ENCODE measurements at places on chromosomes 2 and 18.

DNA sequence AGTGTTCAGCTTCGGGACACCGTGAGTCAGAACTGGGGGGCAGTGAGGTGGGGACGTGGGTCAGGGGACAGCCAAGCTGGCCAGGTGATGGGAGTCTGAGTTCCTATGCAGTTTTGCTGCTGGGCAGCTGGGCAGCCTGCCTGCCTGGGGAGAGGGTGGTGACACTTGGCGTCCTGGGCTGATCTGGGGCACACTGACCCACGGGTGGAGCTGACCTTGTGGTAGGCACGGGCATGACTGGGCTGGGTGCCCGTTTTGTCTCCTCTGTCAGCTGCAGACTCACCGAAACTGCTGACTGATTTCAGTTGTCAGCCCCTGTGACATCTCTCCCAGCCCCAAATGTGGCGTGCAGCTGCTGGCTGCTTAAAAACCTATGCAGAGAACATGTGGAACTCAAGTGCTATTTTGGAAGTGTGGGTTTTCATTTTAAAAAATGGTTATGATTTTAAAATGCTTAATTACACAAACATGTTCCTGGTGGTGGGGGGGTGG lies 32.6 kb upstream of the E2F6 start:
- no peak for DNase-seq

GRCh38 chr2:221095356-221095755 lies 476.7 kb downstream of the EPHA4 start:
- DNase-seq: no peak

GRCh38 chr2:29213888-29214291 lies 98.7 kb downstream of the CLIP4 start:
- DNase-seq: no peak

DNA sequence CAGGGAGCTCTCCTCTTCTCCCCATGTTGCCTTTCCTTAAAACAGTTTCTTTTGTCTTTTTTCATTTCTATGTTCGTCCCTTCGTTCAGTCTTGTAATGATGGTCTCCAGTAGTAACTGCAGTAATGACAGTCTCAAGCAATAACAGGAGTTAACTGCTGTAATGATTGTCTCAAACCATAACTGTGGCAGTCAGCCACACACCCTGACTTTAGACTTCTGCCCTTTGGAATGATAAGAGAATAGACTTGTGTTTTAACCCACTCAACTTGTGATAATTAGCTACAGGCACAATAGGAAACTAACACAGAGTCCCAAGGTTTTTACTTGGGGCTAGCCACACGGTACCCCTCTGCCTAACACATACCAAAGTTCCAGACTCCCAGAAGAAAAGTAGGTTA lies 12.1 kb downstream of the TMEM131 start:
- DNase-seq: no peak

DNA sequence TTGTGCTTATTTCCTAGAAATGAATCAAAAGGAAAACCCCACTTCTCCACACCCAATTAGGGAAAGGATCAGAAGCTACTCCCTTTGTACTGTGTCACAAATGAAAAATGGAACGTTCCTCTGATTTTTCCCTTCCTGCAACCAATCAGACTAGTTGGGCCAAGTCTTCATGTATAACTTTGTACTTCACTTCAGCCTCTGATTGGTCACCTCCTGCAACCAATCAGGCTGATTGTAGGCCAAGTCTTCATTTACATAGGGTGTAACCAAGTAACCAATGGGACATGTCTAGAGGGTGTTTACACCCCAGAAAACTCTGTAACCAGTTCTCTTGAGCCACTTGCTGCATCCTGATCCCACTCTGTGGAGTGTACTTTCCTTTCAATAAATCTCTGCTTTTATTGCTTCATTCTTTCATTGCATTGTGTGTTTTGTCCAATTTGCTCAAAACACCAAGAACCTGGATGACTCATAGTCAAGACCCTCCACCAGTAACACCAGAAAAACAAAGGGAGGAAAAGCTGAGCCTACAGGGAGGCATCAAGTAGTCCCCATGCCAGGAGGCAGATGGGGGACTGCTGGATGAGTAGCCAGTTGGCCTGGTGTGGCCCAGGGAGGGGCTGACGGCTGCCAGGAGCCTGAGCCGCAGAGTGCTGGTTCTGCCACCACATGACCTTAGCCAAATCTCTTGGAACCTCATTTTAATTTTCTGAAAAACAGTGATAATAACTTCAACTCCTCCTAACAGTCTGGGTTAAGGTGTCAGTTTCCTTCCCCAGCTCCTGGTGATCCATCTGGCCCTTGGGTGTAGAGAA lies 46.1 kb downstream of the SOWAHC start:
- no peak for DNase-seq

DNA sequence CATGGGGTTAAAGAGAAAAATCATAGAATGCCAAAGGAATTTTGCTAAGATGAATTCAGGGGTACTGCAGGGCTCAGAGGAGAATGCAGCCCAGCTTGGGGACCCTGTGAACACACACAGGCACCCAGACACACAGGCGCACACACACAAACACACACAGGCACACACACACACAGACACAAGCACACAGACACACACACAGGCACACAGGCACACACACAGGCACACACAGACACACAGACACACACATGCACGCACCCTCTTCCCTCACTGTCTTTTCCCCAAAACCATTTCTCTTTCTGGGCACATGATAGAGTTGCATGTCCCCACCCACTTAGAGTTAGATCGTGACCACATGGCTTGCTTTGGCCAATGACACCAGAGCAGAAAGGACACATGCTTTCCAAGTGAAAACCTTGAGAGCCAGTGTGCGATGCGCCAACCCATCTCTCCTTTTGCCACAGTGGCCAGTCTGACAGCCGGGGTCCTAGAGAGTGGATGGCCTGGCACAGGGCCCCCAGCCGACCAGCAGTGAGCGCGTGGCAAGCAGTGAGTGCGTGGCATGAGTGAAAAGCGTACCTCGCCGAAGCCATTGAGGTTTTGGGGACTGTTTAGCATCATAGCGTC lies 163.3 kb downstream of the KLHL29 start:
- DNase-seq: no peak

- no peak for DNase-seq
Measured at GRCh38 chr2:41932241-41933045, 115.4 kb upstream of the PKDCC start.

DNA sequence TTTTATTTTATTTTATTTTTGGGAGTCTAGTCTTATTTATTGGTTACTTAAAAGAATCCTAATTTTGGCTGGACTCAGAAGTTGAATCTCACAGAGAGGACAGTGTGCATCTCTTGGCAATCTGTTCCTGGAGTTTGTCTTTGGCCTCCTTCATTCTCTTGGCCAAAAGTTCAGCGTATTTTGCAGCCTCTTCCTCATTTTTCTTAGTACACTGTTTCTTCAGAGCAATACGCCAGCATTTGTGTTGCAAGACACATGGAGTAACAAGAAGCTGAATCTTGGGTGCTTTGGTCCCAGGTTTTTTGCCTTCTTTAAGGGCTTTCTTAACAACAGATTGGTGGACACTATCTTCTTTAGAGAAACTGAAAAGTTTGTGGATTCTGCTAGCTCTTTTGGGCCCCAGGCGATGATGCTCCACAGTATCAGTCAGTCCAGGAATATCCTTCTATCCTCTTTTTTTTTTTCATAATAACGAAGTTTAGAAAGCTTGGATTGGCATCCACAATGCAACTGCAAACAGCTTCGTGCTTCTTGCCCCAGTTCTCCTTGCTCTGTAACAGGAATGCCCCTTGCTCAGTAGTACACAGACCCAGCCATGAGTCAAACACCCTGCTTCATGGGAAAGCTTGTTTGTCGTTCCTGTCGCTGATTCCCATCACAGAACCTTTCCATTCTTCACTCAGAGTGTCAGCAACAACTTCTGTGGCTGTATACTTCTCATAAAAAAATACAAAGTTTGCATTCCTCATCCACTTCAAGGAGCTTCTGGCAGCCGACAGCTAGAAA lies 34.8 kb upstream of the RFX8 start:
- no peak for DNase-seq

DNA sequence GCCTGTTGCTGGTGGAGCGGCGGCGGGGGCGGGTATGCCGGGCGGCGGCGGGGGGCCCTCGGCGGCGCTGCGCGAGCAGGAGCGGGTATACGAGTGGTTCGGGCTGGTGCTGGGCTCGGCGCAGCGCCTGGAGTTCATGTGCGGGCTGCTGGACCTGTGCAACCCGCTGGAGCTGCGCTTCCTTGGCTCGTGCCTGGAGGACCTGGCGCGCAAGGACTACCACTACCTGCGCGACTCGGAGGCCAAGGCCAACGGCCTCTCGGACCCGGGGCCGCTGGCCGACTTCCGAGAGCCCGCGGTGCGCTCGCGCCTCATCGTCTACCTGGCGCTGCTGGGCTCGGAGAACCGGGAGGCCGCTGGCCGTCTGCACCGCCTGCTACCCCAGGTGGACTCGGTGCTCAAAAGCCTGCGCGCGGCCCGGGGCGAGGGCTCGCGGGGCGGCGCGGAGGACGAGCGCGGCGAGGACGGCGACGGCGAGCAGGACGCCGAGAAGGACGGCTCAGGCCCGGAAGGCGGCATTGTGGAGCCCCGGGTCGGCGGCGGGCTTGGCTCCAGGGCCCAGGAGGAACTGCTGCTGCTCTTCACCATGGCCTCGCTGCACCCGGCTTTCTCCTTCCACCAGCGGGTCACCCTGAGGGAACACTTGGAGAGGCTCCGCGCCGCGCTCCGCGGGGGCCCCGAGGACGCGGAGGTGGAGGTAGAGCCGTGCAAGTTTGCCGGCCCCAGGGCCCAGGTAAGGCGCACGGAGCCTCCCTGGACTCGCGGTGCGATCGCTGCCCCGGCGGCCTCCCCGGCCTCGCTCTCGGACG lies 1.0 kb downstream of the ZCCHC2 start:
- DNase-seq: peak; percentile 52

GRCh38 chr2:201118961-201119854 lies 3.2 kb downstream of the CFLAR start:
- peak; percentile 49 for DNase-seq

GRCh38 chr2:196598846-196599245 lies 40.7 kb upstream of the CCDC150 start:
- no peak for DNase-seq

DNA sequence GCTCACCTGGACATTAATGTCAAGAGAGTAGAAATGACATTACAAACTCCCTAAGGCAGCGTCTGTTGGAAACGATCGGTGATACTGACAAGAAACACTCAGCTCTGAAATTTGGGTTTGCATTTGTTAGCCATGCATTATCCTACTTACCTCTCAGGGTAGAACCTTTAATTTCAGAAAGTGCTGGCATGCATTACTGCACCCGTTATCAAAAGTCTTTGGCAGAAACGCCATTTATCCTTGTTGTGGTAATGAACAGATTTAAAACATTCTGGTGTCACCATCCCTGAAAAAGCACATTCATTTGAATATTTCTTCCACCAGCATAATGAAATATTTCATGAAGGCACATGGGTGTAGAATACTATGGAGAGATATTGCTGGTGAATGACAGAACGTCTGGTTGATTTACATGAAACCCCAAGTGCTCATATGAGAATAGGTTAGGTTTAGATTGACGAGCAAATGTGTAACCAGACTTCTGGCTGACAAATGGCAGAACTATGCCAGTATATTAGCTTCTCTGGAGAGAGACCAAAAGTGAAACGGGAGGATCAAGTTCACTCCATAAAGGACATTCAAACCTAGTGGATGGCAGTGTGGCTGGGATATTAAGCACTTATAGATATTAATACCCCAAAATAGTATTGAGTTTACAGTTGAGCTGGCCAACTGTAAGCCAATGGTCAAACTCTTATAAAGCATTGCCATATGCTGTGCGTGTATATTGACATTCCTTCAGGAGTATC lies 53.5 kb upstream of the ITGB6 start:
- no peak for DNase-seq

- DNase-seq: no peak
Measured at GRCh38 chr18:12552879-12553242, 105.0 kb downstream of the SPIRE1 start.

- no peak for DNase-seq
Measured at GRCh38 chr18:79043288-79043687, 25.9 kb upstream of the ATP9B start.

DNA sequence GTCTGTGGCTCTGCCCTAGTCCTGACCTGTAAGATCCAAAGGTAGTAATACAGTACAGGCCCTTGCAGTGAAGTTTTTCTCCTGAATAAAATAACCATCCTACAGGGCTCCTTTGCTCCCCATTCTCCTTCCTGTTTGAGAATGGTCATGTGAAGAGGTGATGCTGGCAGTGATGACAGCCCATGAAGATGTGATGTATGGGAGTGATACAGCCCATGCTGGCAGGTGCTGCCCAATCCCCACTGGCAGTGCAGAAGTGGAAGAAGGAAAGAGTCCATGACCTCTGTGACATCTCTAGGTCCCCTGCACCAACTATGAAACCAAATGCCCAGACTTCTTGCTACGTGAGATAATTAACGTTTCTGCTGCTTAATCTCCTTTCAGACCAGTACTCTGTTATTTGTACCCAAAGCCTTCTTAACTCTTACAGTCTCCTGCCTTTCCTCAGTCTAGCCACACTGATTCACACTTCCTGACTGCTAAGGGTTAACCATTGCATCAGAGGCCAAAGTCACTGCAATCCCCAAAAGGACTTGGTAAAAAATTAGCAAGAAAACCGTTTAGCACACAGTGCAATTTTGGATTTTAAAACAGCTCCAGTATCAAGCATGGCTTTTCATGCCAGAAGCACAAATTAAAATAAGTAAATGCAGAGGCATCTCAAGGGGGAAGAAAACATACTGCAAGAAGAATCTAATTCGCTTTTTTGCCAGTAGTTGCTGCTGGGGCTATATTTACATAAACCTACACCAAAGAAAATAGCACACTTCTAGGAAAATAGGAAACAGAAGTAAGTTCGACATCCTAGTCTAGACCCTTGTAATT lies 98.0 kb downstream of the STK39 start:
- DNase-seq: no peak

DNA sequence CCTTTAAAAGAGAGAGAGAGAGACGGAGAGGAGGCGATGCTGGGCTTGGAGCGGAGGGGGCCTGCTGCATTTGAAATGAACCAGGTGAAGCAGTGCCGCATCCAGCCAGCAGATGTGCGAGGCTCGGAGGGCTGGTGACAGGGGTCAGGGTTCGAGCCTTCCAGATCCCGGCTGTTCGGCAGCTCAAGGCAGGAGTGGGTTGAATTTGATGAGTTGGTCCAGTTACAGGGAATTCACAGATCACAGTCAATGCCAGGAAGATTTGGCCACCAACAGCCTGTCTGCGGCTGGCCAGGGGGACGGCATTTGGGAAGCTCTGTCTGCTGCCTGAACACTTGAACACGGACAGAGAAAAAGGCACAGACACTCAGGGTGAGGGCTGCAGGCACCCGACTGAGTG lies 48.6 kb downstream of the PTGR3 start:
- no peak for DNase-seq

- no peak for DNase-seq
Measured at GRCh38 chr2:85564144-85564563, 2.9 kb upstream of the GGCX start.
